ENCODE measurements at places on chromosomes 3 and 15. TPM values are rescaled to one million over a fixed set of nuclear protein-coding genes. Genes with fewer than 3 reads are reported as not detected.

LRRIQ4 gene
- not detected for total RNA-seq

TPRG1 gene
- total RNA-seq = 3.4 TPM

DPPA4 gene
- total RNA-seq = not detected

CLDN16 gene
- total RNA-seq = not detected

COL6A5 gene
- not detected for total RNA-seq

A4GNT gene
- not detected for total RNA-seq

Data from gastrocnemius medialis (tissue), 4 donors.